ENCODE measurements at places on chromosomes 1 and 21.

GRCh38 chr1:183023146-183023600 lies at the start of gene LAMC1:
TSS of gene LAMC1 (plus strand) at chr1:183023420. CDS start at chr1:183023717, 297 bp downstream.
- DNase-seq = peak; percentile 75

GRCh38 chr1:153967107-153967999 lies at the start of gene CREB3L4:
TSS of gene CREB3L4 (plus strand) at chr1:153967902. CDS start at chr1:153968526, 624 bp downstream.
- DNase-seq = peak; percentile 98

DNA sequence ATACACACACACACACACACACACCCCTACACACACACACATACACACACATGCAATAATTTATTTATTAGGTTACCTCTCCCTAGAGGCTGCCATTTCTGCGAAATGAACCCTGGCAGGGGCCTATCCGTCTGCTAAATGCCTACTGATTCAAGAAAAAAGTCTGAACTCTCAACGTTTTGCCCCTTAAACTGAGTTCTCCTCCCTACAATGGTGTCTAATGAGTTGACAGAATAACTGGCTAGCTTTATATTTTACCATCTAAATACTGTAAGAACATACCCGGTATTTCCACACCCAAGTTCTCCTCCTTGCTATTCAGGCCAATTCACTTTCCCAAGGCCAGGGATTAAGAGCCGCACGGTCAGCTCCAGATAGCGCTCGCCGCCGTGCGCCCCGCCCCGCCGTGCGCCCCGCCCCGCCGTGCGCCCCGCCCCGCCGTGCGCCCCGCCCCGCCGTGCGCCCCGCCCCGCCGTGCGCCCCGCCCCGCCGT lies 339 bp upstream of the RNPC3 start:
- DNase-seq = peak; percentile 46

DNA sequence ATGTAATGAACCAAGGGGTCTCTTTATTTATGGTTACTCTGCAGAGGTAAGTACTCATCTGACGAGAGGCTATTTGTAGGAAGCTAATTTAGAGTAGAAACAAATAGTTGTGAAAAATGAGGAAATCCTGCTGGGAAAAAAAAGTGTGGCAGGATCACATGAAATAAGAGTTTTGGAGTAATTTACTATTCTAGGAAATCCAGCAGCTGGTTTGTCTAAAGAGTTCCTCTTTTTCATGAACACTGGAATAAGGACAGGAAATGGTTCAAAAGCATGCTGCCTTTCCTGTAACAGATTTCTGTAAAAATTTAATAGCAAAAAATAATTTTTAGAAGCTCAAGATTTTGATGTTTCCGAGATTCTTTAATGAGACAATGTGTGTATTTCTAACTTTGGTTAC lies 177.3 kb downstream of the CHRM3 start:
- no peak for DNase-seq

GRCh38 chr21:20971296-20971921 lies 26.8 kb upstream of the NCAM2 start:
- DNase-seq = peak; percentile 41

GRCh38 chr1:242522996-242523718 lies 1.3 kb downstream of the PLD5 start:
- no peak for DNase-seq

GRCh38 chr1:55536545-55536865 lies 321.3 kb upstream of the USP24 start:
- no peak for DNase-seq

DNA sequence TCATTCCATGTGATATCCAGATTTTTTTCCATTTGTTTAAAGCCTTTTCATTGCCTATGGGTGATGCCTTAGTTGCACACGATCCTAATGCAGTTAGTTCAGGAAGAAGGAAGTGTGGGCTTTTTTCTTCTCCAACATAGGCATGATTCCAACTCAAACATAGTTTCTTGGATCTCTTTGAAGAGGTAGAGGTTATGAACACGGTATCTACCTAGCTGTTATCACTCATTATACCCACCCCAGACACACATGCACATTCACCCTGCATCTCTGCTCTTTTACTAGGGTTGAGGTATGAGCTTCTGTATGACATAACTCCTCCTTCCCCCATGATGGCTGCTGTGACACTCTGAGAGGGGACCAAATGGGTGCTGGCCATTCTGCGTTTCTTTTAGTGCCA lies 122.1 kb upstream of the ZNF648 start:
- no peak for DNase-seq

DNA sequence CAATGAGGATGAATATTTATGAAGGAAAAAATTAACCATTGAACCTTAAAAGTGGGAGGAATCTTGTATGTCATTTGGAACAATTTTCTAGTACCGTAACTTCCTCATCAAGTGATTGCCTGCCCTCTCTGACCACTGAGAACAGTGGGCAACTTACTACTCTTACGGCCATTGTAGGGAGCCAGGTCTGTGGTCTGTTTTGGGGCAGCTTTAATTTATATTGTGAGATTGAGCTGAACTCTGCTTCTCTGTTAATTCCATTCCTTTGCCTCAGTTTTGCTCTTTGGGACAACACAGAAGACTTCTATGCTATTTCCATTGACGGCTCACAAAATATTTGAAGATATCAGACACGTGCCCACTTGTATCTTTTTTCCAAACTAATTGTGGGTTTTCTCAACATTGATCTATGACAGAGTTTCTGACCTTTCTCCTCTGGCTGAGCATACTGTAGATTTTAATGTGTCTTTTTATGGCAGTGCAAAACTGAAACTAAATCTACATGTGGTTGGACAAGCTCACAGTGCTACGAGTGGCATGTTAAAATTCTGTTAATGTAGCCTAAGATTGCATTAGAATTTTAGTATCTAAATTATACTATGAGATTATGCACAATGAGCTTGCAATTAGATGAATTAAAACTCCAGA lies 27.8 kb upstream of the ZNF281 start:
- DNase-seq = no peak

GRCh38 chr1:75338616-75339483 lies 204.7 kb downstream of the LHX8 start:
- peak; percentile 26 for DNase-seq

- DNase-seq = peak; percentile 56
Observed at GRCh38 chr1:86703696-86704457, 499 bp upstream of the SH3GLB1 start.

GRCh38 chr1:119288751-119289150 lies 79.8 kb upstream of the HAO2 start:
- DNase-seq = no peak

DNA sequence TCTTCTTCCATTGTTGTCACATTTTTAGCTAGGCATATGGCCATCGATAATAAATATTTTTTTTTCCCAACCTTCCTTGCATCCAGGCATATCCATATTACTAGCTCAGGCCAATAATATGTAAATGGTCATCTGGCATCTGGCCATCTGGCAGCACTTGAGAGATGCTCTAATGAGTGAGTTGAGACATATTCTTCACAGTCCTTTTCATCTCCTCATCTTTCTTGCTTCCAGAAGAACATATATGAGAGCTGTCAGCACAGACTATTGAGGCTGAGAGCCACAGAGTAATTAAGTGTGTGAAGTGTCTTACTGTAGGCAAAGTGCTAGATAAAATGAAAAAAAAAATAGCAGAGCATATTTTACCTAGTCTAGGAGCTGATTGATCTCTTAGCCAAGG lies 628.4 kb upstream of the TMPRSS15 start:
- DNase-seq = peak; percentile 10

GRCh38 chr21:45513741-45514310 lies 28.4 kb downstream of the SLC19A1 start:
- DNase-seq = no peak

DNA sequence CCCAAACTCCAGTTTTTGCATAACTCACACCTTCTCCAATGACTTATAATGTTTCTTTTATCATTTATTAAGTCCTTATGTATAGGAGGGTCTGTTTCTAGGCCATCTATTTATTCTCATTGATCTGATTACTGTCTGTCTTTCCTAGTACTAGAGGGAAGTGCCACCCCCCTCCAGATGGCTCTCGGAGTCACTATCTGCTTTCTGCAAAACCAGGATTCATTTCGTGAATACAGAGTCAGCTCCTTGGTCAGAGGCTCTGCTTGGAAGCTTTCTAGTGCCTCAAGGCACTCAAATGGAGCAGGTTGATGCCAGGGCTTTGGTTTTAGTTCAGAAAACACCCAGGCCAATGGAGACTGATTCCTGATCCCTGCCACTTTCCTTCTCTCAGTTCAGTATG lies 102.3 kb upstream of the CD34 start:
- DNase-seq = no peak

All from NCI-H1105 (cell line).